Stimulated activated naive CD8-positive, alpha-beta T cell treated with anti-CD3 and anti-CD28 coated beads, Interleukin-15, amount 100 ng/mL, for 72 hours (primary cell): ENCODE measurements at places on chromosomes 4 and X.

- no peak for DNase-seq
Observed at GRCh38 chrX:150377005-150377404, 13.9 kb downstream of the MAMLD1 start.

- DNase-seq, result no peak
Observed at GRCh38 chr4:73998040-73999011, at the start of gene CXCL5. Gene CXCL5 (minus strand): TSS chr4:73998677. CDS start chr4:73998581, 96 bp downstream.

- DNase-seq, result no peak
Observed at GRCh38 chr4:2071912-2072867, 13.1 kb downstream of the NAT8L start.

- no peak for DNase-seq
Observed at GRCh38 chr4:998096-998691, 5.0 kb upstream of the SLC26A1 start.

- no peak for DNase-seq
Observed at GRCh38 chr4:38743866-38744265, 38.9 kb downstream of the TLR10 start.
